ENCODE measurements at places on chromosomes 13 and 19.

- DNase-seq: no peak
Observed at GRCh38 chr13:100125946-100126345, 37.1 kb downstream of the PCCA start.

DNA sequence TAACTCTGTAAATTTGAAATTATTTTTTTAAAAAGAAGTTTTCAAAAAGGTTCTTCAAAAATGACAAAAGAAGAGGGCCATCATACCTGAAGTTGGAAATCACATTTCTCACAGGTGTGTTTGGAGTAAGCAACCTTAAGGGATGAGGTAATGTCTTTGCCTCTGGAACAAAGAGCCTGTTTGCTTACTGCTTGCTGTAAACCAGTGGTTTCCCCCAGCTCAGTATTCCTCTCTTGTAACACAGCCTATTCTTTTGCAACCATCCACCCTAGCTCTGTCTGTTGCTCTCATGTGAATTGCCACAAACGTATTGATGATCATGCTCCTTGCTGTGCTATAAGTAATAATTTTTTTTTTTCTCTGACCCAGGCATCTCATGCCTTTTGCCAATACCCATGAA, 38.1 kb downstream of the UCHL3 start:
- DNase-seq: no peak

- DNase-seq: no peak
Observed at GRCh38 chr19:46475986-46476385, 4.6 kb upstream of the PNMA8A start.

DNA sequence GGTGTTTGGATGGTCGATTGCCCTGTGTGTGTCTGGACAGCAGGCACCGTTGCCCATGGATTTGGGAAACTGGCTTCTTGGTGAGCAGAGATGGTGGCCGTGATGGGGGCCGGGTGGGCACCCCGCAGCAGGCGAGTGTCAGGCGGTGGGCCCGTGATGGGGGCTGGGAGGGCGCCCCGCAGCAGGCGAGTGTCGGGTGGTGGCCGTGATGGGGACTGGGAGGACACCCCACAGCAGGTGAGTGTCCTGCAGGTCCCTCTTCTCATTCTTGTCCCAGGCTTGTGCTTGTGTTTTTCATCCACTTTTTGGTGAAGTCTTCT, 86.5 kb downstream of the KDM4B start:
- no peak for DNase-seq

DNA sequence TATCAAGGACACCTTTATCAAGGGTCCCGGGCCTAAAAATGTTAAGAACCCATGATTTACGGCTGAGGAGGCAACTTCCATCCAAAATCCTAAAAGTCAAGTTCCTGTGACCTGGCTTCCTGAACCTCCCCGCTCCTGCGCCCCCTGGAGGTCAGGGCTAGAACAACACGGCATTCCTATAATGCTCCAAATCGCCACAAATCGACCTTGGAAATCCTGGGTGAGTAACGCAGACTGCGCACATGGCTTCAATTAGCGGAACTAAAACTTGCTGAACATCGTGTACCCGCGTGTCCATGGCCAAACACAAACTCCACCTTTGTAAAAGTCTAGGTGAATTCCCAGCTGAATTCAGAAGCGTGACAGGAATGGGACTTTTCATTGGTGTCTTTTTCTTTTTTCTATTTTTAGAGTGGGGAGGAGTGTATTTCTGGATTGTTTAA, 4.3 kb upstream of the C5AR1 start:
- DNase-seq: peak; percentile 20

DNA sequence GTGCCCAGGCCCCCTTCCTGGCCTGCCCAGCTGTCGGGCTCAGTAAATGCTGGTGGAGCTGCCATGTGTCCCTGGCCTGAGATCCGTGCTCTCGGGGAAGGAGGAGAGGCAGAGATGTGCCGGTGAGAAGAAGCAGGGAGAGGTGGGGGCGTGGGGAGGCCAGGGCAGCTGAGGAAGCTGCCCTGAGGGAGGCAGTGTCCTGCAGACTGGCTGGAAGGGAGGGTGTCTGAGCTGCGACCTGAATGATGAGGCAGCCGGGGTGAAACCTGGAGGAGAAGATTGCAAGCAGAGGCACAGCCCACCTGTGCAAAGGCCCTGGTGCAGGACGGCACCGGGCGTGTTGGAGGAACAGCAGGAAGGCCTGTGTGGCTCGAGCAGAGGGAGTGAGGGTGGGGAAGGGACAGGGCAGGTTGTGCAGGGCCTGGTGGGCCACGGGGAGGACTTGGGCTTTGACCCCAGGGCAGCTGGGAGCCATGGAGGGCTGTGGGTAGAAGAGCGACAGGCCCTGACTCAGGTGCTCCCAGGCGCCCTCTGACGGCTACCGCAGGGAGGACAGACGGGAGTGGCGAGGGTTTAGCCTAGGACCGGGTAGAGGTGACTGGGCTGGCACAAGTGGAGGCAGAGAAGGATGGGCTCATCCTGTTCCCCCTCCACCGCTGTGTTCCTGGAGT, 14.0 kb upstream of the CELF5 start:
- peak; percentile 40 for DNase-seq

GRCh38 chr19:50549927-50550593, 18.2 kb downstream of the LRRC4B start:
- DNase-seq: no peak

DNA sequence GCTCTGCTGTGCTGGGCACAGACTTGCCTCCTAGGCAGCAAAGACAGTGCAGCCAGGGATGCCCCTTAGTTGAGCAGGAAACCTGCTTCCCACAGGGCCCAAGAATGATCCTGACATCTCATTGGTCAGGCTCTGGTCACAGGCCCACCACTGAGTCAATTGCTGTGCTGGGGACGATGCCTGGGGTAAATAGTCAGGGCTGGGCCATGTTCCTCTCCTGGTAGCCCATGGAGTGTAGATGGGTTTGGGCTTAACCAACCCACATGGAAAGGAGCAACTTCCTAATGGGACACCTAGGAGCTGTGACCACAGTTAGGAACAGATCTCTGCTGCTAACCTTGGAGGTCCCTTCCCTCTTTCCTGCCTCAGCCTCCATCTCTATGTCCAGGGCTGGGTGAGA, 212.5 kb upstream of the ZNF536 start:
- DNase-seq: no peak

- no peak for DNase-seq
Observed at GRCh38 chr19:48556163-48556562, 4.2 kb downstream of the SULT2B1 start.

GRCh38 chr19:41352609-41353465, 885 bp downstream of the TGFB1 start:
- peak; percentile 69 for DNase-seq

DNA sequence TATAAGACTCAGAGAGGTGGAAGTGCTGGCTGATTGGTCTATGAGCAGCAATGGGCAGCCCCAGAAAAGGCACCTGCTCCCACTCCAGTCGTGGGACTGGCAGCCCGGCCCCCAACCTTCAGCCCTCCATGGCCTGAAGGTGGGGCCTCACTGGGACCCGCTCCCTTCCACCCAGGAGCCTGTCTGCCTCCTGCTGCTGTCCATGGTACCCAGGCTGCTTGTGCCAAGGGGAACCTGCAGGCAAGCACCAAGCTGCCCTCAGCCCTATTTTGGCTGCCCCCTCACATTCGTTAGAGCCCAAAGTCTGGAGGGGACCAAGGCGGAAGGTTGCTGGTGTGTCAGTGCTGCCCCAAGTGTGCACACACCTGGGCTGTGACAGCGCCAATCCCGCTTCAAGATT, 2304.9 kb downstream of the PCDH9 start:
- DNase-seq: no peak

- DNase-seq: no peak
Observed at GRCh38 chr13:30898678-30899241, 7.3 kb upstream of the MEDAG start.

DNA sequence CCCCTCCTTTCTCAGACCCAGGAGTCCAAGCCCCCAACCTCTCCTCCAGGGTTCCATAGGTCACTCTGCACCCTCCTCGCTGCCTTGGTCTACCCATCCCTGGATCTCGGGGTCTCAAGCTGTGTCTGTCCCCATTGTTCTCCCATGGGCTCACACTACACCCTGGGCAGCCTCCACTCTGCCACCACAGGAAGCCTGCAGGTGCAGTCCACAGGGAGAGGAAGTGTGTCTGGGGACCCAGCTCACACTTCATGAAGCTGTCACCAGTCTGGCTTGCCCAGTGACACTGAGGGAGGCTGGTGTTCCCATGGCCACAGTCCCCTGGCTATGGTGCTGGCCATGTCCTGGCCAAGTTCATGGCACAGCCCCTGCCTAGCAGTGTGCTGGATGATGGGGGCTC, 5.3 kb downstream of the NECTIN2 start:
- DNase-seq: no peak

GRCh38 chr13:52744842-52745375, 5.3 kb upstream of the CNMD start:
- DNase-seq: no peak

All from activated T-helper 1 cell treated with Interleukin-2 at 50 U/mL for 16 hours (primary cell).